ENCODE measurements at places on chromosomes 1 and 21.

DNA sequence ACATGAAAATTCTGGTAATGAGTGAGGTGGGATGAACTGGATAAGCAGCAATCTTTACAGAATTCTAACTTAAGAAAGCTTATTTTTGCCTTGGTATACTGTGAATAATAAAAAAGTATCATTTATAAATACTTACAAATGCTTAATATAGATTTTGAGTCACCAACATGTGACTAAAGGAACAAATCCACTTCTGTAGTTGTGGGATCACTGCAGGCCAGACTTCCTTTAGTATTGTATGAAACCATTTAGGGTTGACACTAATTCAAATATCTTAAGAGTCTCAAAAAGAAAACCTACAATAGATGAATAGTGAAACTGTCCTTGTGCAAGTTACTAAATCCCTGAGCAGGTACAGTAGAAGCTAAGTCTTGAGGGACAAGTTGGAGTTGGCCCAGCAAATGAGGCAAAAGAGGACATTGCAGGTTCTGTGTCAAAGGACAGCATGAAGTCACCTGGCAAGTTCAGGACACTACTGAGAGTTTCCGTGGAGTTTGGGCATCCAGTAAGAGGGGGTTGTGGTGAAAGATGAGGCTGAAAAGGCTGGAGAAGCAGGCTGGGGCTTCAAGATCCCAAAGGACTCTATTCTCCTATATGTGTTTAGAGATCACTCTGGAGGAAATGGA lies 5.9 kb upstream of the THEM4 start:
- no peak for DNase-seq

GRCh38 chr1:96049759-96050409 lies 671.7 kb upstream of the PTBP2 start:
- DNase-seq = no peak

DNA sequence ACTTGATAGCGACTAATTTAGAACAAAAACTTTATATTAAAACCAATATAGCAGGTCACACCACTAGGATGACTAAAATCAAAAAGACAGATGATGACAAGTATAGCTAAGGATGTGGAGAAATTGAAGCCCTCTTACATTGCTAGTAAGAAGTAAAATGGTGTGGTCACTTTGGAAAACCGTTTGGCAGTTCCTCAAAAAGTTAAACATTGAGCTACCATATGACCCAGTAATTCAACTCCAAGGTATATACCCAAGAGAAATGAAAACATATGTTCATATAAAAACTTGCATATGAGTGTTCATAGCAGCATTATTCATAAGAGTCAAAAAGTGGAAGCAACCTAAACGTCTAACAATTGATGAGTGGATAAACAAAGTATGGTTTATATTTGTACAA lies 13.0 kb upstream of the SERINC2 start:
- DNase-seq = no peak

DNA sequence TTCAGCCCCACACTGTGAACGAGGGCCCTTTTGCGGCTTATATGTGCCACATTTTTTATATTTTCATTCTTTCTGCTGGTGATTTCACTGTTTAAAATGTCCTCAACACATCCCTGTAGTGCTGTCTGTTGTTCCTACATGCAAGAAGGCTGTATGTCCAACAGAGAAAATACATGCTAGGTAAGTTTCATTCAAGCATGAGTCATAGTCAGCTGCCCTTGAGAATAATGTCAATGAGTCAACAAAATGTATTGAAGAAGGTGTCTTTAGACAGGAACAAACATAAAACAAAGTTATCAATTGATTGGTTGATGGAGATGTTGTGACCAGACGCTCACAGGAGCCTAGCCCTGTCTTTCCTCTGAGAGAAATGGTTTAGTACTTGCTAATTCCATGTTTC lies 553.4 kb downstream of the PLPP3 start:
- no peak for DNase-seq

DNA sequence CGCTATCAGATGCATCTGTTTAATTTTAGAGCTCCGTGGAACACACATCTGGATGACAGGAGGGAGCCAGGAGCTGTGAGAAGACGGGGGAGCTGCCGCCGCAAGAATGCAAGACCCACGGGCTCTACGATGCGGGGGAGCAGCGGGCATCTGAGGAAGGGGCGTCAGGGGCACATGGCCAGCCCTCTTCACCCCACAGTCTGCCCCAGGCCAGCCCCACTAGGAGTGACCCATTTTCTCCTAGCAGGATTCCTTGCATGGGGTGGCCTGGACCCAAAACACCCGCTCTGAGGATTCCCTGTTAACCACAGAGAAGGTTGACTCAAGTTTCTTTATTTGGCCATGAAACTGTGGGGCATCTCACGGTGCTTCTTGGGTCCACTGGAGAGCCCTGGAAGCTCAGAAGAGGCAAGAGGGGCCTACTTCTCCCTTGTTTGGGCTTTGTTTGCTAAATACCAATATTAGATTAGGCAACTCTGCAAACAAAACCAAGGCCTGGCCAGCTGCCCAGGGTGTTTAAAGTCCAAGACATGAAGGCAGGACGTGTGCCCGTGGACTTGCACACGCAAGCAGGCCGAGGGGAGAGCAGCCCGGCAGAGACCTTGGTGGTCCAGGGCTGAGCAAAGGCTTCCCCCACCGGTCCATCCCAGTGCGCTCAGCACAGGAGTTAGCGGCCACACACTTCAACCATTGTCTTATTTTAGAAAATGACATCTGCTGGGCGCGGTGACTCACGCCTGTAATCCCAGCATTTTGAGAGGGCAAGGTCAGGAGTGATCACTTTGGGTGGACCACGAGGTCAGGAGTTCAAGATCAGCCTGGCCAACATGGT lies 89.8 kb downstream of the DHRS3 start:
- no peak for DNase-seq

DNA sequence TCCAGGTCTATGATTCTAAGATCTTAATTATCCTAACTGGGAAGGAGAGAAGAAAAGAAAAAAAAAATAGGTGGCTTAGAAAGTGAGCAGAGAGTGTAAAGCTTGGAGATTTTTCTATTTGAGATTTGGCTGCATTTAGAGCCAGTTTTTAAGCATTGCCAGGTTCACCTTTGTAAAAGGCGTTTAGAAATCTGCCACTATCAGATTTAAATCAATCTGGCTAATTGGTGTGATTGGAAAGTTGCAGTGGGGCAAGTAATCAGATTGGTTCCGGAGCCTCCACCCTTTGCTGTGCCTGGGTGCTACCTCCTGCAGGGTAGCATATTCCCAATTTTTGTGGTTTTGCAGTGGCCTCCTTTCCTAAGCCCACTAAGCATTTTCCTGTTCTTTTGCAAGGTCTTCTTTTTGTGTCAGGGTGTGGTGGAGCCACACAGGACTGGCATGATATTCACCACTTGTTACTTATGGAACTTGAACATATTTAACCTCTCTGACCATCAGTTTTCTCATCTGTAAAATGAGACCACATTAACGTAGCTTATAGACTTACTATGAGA lies 48.5 kb upstream of the PPP2R5A start:
- no peak for DNase-seq

DNA sequence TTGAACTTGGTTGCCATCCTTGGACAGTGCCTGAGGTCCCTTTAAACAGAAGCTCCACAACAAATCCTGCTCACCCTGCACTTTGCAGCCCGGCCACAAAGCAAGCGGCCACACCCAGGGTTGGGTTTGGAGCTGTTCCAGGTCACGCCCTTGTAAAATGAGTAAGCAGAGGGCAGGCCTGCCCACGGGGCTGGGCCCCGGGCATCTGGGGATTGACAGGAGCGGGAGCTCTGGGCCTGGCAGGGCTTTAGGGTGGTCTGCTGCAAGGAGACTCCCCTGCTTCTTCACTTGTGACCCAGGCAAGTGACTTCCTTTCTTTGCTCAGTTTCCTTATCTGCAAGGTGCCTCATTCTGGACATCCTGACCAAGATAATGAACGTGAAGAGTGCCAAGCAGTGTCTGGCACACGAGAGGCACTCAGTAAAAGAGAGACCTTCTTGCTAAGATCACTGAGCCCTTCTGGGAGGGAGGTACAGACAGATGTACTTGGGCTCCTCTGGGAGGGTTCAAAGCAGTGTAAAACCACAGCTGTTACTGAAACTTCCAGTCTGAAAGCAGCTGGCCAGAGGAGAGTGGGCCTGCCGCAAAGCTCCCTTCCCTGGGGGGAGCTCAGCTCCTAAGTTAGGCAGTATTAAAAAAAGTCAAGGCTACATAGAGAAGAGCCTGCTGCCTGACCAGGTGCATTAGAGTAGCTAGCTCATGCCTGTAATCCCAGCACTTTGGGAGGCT lies 2.6 kb downstream of the E2F2 start:
- no peak for DNase-seq

DNA sequence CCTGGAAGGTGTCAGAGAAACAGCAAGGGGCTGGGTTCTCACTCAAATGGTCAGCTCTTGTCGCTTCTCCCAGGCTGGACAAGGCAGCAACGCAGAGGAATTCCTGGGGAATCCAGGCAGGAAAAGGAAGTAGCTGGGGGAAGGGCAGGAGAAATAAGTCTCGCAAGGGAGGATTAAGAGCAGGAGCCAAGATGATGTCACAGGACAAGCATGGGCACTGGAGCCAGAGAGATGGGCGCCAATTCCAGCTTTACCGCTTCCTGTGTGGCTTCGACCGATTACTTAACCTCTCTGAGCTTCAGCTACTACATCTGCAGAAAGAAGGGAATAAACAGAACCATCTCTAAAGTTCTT lies 70.5 kb downstream of the SSBP3 start:
- DNase-seq = no peak

- DNase-seq = no peak
Observed at GRCh38 chr1:224804220-224804619, 125.3 kb upstream of the DNAH14 start.

DNA sequence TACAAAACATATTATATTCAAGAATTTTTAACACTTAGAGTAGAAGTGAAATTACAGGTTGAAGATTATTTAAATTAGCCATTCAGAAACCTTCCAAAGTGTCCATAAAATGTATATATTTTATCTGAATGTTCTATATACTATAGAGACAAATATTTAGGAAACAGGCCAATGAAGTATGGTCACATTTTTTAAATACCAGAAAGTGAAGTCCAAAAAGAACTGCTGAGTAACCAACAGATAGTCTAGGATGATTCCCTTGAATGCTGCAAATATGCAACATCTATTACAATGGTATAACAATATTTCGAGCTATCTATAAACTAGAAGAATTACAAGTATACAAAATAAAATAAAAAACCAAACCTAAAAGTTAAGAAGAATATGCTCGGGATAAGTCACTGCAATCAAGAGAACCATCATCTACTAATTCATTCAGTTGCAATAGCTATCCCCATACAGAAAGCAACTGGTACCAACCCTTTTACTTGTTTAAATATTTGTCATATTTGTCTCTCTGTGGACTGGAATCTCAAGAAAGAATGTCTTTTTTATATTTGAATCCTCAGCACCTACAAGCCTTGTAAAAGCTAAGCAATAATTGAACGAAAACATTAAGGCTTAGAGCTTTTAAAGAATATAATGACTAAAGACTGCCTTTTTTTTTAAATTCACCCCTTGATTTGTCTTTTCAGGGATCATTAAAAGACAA lies 8.1 kb downstream of the ODF2L start:
- no peak for DNase-seq

DNA sequence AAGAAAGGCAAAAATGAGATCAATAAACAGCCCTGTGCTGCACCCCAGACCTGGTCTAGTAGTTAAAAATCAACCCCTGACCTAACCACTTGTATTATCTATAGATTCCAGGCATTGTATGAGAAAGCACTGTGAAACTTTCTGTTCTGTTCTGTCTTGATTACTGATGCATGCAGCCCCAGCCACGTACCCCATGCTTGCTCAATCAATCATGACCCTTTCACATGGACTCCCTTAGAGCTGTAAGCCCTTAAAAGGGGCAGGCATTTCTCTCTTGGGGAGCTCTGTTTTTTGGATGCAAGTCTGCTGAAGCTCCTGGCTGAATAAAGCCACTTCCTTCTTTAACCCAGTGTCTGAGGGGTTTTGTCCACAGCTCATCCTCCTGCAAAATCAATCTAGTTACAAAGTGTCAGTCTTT lies 24.2 kb upstream of the CD34 start:
- no peak for DNase-seq

DNA sequence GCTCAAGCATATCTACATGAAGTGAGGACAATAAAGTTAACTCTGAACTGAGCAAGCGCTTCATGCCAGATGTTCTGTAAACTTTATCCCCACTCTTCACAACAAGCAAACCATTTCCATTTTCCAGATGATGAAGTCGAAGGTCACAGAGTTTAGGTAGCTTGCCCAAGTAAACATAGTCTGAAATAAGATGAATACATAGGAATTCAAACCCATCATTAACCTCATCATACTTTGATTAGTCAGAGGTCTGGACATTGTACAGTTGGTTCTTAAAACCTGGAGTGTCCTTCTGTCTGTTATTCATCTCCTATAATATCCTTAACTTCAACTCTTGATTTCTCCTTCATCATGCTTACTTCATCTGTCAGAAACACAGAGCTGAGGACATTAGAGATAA lies 180.3 kb upstream of the C8B start:
- DNase-seq = no peak

DNA sequence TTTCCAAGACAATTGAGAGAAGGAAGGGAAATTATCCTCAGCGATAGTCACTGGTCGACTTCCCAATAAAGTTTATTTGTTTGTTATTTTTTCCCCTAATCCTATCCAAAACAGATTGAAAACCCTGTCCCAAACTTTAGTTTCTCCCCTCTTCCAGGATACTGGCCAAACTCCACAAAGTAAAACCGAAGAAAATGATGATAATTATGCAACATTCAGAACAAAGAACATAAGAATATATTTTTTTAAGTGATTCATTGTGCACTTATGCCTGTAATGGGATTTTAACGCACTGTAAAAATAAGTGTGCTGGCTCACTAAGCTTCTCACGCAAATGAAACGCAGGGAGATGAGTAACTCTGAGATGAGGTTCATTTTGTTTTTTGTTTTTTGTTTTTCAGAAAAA lies 6.0 kb downstream of the GLIS1 start:
- no peak for DNase-seq

DNA sequence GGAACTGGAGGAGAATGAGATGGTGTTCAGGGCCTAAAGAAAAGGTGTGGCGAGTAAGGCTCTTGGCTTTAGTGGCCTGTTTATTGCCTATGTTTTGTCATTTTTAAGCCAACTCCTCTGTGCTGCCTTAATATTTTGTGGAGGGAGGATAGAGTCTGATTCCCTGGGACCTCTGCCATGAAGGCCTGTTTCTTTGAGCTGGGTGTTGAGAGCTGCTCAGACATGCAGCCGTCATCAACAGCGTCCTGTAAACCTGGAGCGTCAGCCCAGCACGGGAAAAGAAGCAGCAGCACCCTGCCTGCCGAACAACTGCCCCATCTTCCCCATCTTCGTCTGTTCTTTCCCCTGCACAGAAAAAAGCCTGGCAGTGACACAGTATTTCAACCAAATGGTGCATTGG lies 27.1 kb upstream of the SNX27 start:
- DNase-seq = no peak

GRCh38 chr21:14773777-14774345 lies 227.7 kb upstream of the SAMSN1 start:
- DNase-seq = no peak

- no peak for DNase-seq
Observed at GRCh38 chr1:85240643-85241042, 18.8 kb downstream of the C1orf52 start.

GRCh38 chr1:115906627-115907026 lies 65.7 kb upstream of the NHLH2 start:
- no peak for DNase-seq

Measured in cortex of kidney (tissue), 1 donor.